ENCODE measurements at places on chromosomes 11 and 22.

- DNase-seq, result no peak
Observed at GRCh38 chr22:48102581-48102980, 1340.1 kb downstream of the TBC1D22A start.

DNA sequence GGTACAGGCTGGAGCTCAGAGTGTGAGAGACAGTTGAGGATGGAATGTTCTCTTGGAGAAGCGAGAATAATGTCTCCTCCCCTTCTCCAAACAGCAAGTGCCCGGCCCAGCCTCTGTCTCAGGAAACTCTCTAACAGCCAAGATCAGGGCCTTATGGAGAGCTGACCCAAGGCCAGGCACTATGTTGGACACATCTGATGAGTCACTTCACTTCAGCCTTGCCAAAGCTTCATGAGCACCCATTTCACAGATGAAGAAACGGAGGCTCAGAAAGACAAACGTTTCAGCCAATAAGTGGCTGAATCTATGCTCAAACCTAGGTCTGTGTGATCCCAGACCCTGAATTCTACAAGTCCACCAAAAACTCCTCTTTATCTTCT lies 22.1 kb upstream of the CHKA start:
- DNase-seq, result no peak

- no peak for DNase-seq
Observed at GRCh38 chr11:112884012-112884767, 77.0 kb upstream of the NCAM1 start.

GRCh38 chr11:128582496-128583366 lies 4.6 kb downstream of the ETS1 start:
- DNase-seq, result no peak

- DNase-seq, result no peak
Observed at GRCh38 chr11:10373340-10373739, 68.5 kb downstream of the ADM start.

GRCh38 chr22:20130731-20131596 lies 640 bp upstream of the ZDHHC8 start:
- peak; percentile 23 for DNase-seq

GRCh38 chr22:17946662-17947367 lies 77.5 kb downstream of the MICAL3 start:
- no peak for DNase-seq

DNA sequence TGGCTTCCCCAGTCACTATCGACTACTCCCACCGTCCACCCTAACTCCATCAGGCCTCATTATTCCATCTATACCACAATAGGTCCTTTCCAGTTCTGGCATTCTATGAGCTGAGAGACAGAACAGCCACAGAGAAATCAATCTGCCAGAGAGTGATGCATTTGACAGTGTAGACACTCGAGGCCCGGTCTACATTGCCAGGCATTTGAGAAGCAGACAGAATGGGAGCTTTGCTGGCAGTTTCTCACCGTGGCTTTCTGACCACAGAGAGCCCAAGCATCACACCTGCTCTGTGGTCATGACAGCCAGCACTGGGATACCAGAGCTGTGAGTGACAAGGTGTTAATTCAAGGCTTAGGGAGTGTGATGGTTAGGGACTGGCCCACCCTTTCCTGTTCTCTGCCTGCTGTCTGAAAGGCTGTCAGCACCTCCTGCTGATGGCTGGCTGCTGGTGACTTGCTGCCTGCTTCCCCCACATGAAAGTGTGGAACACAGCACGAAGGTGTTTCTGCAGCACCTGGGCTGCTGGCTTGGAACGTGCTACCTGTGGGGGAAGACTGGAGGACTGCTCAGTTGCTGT lies 137.8 kb downstream of the KIRREL3 start:
- DNase-seq, result no peak

All from bone marrow (tissue), 2 donors.